Stimulated activated naive CD4-positive, alpha-beta T cell treated with Interleukin-2 at 50 U/mL for 16 hours (primary cell): ENCODE measurements at places on chromosomes 12 and 14.
A peak's percentile ranks its signal among the peaks of the same experiment; 100 is the strongest.

GRCh38 chr12:111715279-111715678 is 29.4 kb downstream of the ACAD10 start:
- DNase-seq: no peak

- no peak for DNase-seq
Observed at GRCh38 chr12:67078957-67079356, 190.2 kb upstream of the CAND1 start.

DNA sequence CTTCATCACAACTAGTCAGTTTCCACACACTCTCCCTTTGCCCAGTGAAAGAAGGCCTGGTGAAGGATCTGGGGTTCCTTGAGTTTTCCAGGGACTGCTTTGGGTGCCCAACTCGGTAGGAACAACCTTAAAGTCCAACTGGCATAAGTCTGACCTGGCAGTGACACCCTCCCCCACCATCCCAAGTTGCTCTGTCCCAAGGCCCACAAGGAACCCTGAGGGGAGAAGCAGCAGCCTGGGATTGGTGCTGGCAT is 1.6 kb downstream of the KMT2D start:
- DNase-seq: no peak

GRCh38 chr14:78242086-78242485 is 71.9 kb downstream of the NRXN3 start:
- DNase-seq: no peak

- DNase-seq: no peak
Observed at GRCh38 chr14:39467889-39468524, 35.8 kb upstream of the FBXO33 start.

DNA sequence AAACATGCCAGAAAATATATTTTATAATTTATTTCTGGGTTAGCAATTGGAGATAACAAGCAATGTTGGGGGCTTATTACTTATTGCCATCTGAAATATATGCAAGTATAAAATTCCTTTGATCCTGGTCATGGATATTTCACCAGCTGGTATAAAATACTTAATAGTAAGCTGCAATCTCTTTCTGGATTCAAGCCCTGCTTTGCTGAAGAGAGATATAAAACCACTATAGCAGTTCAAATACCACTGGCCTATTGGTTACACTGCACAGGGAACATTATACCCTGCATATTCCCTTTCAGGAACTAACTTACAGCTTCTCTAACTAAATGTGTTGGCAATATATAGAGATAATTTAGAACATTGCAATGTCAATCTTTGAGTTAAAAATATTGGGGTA is 546.2 kb upstream of the ATP2B1 start:
- DNase-seq: no peak

DNA sequence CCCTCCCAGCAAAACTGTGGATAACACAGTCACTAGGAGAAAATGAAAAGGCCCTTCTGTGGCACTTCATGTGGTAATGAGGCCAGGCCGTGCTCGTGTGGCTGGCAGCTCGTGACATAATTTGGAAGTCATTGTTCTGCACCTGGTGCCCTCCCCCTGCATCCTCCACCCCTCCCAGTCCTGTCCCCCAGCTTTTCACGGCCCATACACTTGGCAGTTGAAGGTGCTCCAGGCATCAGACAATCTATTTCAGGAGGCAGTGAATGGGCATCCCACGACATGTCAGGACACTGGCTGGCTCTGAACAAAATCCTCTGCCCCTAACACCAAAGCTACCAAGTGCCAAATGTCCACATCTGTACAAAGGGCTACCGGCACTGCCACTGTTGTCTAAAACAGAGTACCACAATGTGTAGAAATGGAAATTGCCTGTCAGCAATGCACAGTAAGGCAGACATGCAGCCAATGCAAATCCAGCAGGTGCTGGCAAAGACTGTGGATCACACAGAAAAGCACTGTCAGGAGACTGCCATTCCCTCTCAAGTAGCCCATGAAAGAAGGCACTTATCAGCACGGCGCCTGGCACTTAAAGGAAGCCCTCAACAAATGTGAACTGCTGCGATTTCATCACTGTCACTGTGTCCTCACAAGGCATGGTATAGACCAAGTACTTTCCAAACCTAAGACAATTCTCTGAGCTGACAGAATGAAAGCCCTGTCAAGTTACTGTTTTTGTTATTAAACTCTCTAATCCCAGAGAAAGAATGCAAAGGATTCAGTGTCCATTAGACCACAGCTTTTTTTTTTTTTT is 39.1 kb downstream of the CORO1C start:
- DNase-seq: no peak

- no peak for DNase-seq
Observed at GRCh38 chr14:94560751-94561655, at the start of gene SERPINA4. Gene SERPINA4 (plus strand): TSS chr14:94561442. CDS start chr14:94563483, 2,041 bp downstream.

GRCh38 chr14:75279153-75279762 is 630 bp downstream of the FOS start:
- DNase-seq: peak; percentile 38

DNA sequence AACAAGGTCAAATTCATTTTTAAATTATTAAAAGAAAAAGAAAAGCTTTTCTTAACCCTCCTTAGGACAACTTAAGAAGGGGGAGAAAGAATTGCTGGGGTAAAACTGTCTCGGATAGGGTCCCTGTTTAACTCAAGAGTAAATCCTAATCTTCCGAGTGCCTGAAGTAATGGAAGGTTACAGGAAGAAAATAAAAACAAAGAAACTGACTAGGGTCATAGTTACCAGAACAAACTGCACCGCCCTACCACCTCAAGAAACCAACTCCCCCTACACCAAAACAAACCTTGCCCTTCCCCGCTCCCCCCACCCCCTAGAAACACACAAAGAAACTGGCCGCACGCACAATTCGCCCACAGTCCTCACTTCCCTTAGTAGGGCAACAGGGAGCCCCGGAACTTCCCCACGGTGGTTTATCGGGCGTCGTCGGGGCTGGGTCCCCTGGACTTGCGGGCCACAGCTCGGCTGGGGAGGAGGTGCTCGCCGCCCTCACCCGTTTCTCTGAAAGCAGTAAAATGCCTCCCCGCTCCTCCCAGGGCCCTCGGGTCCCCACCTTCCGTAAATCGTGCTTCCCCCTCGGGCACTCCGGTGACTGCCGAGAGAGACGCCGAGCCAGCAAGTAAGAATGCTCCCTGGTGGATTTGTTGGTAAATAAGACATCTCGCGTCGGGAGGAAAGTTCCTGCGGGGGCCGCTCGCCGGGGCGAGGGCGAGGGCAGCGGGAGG is 2.4 kb downstream of the SINHCAF start:
- DNase-seq: peak; percentile 63

GRCh38 chr12:122138181-122138580 is 35.8 kb downstream of the IL31 start:
- no peak for DNase-seq

DNA sequence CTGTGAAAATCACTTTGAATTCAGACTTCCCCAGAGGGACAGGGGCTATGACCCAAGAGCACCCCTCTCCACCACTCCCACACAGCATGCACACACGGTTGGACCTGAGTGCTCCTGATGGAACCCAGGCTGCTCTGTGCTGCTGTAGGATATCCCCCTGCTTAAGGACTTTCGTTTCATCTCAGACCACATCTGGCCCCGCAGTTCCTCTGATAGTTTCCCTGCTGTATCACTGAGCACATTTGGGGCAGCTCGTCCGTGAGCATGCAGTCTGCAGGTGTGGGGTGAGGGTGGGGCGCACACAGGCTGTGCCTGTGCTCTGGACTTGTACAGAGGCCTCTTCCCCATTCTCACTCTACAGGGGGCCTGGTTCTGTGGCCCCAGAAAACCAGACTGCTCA is 345.2 kb upstream of the FKBP4 start:
- DNase-seq: no peak

GRCh38 chr14:98901511-98902205 is 370.3 kb downstream of the BCL11B start:
- DNase-seq: no peak

- DNase-seq: no peak
Observed at GRCh38 chr14:65751510-65751909, 339.0 kb downstream of the FUT8 start.

DNA sequence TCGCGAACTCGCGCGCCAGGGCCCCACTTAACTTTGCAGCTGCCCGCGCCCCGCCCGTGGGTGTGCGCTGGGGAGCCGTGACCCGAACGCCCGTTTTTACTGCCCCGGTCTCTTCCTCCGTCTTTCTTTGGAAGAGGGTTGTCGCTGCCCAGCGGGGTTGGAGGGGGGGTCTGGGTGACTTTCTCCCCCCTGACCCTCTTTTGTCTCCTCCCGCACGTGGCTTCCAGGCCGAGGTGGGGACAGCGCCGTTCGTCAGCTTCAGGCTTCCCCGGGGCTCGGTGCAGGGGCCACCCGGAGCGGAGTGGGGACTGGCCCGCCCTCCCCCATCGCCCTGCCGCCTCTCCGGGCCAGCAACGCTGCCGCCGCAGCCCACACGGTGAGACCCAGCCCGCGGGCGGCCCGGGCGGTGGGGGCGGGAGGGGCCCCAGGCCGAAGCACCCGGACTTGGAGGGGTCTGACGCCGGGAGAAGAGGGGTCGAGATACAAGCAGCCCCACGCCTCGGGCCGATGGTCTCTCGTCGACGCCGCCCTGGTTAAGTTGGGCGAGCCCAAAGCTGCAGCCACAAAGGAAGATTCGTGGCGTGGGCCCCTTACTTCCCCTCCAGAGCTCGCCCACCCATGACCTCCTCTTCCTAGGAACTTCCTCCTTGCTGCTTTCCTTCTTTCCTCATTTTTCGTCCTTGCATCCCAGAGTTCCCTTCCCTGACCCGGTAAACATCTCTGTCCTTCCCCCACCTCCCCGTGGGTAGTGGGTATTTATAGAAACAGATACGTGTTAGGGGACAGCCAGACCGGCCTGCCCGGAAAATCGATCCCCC is 1.2 kb downstream of the DYRK2 start:
- DNase-seq: peak; percentile 40

- DNase-seq: no peak
Observed at GRCh38 chr12:117919479-117919878, 49.3 kb downstream of the KSR2 start.

DNA sequence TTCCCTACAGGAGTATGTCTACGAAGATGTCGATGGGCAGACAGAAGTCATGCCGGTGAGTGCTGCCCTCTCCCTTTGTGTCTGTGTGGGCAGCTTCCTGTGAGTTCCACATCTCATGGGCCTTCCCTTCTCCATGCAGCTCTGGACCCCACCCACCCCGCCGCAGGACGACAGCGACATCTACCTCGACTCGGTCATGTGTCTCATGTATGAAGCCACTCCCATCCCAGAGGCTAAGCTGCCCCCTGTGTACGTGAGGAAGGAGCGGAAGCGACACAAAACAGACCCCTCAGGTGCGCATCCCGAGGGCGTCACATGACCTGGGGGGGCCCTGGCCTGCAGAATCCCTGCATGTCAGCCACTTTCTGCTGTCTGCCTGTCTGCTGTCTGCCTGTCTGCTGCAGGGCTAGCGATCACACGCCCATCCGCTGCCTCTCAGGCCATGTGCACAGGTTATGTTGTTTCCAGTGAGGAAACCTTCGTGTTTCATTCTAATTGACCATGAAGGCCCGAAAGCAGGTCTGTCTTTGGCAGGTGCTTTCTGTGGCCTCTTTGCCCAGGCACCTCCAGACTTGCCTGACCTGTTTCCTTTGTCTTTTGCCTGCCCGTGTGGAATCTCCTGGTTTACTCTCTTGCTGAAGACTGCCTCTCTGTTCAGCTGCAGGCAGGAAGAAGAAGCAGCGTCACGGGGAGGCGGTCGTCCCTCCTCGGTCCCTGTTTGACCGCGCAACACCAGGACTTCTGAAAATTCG is 95.1 kb downstream of the EP400 start:
- no peak for DNase-seq

DNA sequence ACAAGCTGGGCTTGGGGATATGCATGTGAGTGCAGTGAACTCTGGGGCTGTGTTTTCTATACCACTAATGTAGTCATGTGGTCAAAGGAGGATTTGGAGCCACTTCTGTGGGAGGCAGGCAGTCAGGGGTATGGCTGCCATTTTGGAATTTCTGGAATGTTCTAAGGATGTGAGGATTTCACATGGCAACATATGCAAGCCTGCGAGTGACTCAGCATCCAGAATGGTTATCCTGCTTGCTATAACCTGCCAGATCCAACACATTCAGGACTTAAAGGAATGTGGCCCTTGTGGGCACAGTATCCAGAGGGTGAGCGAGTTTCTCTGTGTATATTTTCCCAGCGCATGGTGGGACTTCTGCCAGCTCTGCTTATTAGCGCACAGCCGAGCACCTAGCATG is 249.2 kb upstream of the PWP1 start:
- no peak for DNase-seq

GRCh38 chr12:112172556-112173324 is 47.4 kb downstream of the TRAFD1 start:
- no peak for DNase-seq

GRCh38 chr14:99432485-99432884 is 48.2 kb downstream of the SETD3 start:
- no peak for DNase-seq

DNA sequence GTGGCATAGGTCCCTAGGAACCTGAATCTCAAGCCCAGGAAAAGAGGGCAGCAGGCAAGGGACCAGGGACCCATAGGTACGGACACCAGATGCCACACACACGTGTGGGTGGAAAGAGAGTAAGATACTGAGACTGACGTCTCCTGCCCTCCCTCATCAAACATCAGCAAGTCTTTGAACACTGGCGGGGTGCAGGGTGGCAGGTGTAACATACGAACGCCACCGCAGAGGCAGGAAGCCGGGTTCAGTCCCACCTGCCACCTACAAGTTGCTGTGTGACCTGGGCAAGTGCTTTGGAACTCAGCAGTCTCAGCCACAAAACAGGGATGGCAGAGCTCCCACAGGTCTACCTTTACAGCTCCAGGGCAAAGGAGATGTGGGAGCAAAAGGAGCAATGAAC is 11.1 kb downstream of the ACTN1 start:
- peak; percentile 9 for DNase-seq

DNA sequence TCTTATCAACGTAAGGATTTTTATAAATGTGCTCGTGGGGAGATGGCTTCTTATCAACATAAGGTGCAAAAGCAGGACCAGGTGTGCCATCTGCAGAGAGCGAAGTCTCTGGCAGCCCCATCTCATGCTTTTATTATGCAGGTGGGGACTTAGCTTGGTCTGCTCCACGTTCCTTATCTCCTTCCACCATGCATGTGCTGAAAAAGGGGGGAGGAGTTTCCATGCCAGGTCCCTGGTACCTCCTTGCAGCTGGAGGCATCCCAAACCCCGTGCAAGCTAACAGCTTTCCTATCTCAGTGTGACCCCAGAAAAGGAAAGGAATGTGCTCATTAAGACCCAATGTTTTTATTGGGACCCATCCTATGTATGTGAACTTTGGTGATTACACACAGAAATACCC is 608.5 kb downstream of the TMEM121 start:
- no peak for DNase-seq

GRCh38 chr12:96812153-96812552 is 94.9 kb upstream of the NEDD1 start:
- DNase-seq: no peak

DNA sequence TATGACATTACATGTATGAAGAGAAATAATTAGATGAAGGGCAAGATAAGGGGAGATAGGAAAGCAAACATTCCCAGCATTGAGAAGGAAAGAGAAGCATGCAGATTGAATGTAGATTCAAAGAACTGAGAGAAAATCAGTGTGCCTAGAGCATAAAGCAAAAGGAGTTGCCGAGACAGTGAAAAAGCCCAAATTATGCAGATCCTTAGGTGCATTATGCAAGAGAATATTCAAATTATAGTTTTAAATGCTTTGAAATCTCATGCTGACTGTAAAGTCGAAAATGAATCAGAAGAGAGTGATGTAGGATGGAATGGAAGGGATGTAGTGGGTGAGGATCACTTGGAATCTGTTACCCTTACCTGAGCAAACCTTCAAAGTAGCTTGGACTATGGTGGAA is 49.9 kb downstream of the PPP4R4 start:
- DNase-seq: no peak
